ENCODE measurements at places on chromosomes 7 and 10.

- no peak for DNase-seq
Observed at GRCh38 chr10:33025039-33025438, 67.0 kb upstream of the ITGB1 start.

- no peak for DNase-seq
Observed at GRCh38 chr10:68155615-68156210, 46.4 kb downstream of the MYPN start.

DNA sequence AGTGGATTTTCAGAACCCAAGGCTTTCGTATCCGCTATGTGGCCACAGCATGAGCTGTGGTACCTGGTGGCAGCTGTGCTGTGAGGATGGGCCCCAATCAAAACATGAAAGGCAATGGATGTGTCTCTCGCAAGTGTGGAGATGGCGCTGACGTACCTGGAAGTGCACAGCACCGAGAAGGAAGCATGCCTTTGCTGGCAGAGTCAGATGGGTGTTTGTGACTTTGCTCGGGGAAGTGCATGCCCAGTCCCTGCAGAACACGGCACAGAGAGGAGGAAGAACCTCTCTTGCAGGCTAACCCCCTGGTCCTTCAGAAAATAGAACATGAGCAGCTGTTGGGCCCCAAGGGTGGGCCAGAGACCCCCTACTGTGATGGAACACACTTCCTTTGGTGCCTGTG lies 654.1 kb upstream of the ZWINT start:
- DNase-seq, result no peak

DNA sequence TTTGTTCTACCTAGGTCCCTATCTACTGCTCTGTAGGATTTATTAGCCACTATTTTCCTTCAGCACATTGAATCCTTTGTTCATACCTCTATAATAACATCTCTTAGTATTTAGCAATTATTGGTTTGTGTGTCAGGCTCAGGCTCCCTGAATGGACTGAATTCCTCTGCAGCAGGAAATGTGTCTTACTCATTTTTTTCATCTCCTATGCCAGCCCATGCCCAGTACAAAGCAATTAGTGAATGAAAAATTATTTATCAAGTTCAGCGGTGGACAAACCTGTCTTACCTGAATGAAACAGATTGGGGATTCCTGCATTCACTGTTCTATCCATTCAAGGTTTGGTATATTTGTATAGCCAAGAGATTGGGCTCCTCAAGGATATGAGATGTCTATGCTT lies 53.7 kb downstream of the C1GALT1 start:
- DNase-seq, result no peak

DNA sequence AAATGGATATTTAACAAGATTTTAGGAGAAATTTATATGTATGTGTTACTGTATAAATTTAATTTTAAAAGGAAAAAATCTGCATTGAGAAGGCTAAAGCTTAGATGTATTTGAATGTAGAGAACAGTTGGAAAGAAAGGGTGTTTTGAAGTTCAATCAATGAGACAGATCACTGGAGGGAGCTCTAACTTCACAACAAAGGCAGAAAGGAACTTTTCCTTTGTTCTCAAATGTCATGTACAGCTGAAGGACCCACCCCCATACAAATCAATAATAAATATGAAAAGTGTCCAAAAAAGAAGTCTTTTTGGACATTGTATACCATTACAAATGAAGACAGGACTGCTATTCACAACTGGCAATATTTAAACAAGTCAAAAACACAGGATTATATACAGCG lies 403.4 kb downstream of the DNAJB9 start:
- DNase-seq, result no peak

GRCh38 chr7:71694665-71695064 lies 562.7 kb downstream of the GALNT17 start:
- no peak for DNase-seq

DNA sequence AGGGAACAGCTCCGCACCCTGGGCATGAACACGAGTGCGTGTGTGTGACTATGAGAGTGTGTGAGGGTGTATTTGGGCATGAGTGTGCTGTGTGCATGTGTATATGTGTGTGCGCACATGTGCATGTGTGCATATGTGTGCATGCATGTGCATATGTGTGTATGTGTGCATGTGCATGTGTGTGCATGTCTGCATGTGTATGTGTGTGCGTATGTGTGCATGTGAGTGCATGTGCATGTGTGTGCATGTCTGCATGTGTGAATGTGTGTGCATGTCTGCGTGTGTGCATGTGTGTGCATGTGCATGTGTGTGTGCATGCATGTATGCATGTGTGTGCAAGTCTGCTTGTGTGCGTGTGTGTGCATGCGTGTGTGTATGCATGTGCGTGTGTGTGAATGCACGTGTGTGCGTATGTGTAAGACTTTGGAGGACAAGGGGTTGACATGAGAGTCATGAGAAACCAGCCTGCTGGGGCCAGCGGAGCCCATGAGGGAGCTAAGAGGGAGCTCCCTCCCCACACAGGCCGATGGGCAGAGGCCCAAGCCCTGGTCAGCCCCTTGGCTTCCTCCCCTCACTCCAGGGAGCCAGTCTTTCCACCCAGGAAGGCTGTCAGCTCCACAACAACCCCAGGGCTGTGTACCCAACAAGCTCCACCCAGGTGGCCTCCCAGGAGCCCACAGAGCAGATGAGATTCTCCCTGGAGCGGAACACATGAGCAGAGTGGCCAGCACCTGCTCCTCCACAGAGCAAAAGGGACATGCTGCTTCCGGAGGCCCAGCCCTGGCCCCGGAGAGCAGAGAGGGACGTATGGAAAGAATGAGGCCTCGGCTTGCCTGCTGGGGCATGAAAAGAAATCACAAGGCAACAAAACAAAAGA lies 142.5 kb upstream of the PPP2R2D start:
- DNase-seq, result no peak

Data from activated T-helper 1 cell treated with anti-CD3 and anti-CD28 coated beads, Interleukin-2, amount 50 U/mL, for 16 hours (primary cell).